ENCODE measurements at places on chromosomes 6 and 20.

DNA sequence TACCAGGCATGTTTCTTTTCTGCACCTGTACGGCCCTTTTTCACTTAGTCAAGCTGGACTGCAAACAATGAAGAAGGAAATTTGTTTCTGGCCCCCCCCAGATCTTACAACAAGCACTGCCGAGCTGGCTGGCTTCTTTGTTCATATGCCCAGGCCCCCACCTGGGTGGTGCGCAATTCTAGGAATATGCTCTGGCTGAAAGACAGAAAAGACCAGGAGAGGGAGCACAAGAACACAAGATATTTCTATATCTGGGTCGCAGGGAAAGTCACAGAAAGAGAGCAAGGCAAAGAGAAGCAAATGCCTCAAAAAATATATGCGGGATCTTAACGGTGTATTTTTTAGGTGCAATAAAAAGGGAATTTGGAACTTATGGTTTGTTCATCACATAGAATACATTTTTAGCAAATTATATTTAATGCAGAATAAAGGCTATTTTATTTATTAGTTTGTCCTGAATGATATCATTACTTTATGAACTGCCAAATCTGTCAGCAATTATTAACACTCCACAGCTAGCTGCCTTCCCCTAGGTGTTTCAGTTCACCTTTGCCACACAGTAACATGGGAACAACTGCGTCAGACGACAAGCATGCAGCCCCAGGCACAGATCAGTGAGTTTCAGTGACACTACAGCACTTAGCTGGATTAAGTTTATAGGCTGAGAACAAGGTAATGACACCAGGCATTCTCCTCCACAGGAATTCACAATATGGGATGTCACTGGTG, 76.5 kb downstream of the GJA10 start:
- peak; percentile 38 for DNase-seq

- DNase-seq, result no peak
Observed at GRCh38 chr6:149905371-149905910, 7.5 kb upstream of the RAET1E start.

GRCh38 chr6:55679503-55679902, 100.5 kb upstream of the HMGCLL1 start:
- DNase-seq, result no peak

DNA sequence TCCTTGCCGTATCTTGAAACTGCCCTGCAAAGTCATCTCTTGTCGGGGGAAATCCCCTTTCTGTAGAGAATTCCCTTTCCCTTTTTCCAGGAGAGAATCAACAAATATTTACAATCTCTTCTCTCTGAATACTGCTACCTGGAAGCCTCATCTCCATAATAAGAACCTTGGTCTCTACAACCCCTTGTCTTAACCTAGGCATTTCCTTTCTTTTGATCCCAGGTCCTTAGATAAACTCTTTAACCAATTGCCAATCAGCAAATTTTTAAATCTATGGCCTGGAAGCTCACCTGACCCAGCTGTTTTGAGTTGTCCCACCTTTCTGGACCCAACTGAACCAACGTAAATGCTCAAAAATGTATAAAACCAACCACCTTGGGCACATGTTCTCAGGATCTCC, 30.6 kb upstream of the SEC63 start:
- DNase-seq, result no peak

DNA sequence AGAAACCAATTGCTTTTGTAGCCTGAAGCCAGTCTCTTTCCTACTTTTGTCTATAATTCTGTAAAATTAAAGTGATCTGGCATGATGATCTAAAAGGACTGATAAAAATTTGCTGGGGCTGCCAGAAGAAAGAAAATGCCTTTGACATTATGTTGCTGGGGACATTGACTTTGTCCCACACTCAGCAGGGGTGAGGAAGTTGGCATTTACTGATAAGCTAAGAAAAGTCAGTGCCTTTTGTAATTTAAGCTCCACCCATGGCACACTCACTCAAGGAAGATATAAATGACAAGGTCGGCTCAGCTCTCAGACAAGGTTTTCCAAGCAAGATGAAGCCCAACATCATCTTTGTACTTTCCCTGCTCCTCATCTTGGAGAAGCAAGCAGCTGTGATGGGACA, at the start of gene SEMG1:
Gene SEMG1, plus strand, starts transcription at position 309 of the 400 bp plus-strand sequence. Its CDS starts 21 bp downstream, at position 330.
- DNase-seq, result no peak

DNA sequence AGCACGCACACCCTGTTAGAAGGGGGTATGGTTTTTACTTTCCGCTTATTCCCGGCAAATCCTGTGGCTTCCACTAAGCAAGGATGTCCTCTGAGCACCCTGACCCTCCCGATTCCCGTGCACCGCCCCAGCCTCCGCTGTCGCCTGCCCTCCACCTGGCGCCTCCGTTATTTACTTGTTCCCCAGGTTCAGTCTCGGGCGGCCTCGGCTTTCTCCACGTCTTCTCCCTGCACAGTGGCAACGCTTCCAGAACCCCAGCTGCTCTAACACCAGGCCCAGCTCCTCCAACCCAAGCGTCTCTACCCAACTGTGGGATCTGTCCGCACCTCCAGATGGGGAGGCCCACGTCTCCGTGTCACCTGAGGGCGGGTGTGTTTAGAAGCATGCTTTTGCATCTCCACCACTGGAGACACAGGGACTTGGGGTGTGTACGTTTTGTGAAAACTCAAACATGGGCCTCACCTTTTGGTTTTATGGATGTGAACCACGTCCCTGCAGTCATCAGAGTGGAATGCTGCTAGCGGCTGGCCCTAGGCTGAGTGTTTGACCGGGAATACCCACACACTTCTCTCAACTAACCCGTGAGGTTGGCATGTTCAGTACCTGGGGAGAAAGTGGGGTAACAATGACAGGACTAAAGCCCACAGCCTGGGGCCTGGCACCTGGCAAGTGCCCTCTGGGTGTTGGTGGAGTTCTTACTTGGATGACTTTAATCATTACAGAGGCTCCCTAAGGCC, 79.9 kb downstream of the THBS2 start:
- no peak for DNase-seq

Measured in activated CD4-positive, alpha-beta T cell treated with anti-CD3 and anti-CD28 coated beads, Interleukin-2, Interleukin-4, amounts not matched to agents 100 ng/mL and 50 ng/mL, durations not matched to agents 16 hours and 8 hours (primary cell).